ENCODE measurements at places on chromosomes 2 and 18. TPM values are rescaled to one million over a fixed set of nuclear protein-coding genes. Genes with fewer than 3 reads are reported as not detected.

Gene TTR
- not detected for total RNA-seq

Gene SGPP2
- not detected for total RNA-seq

Gene SPATA3
- total RNA-seq = not detected

Gene DCC
- not detected for total RNA-seq

Gene C2orf80
- not detected for total RNA-seq

Gene ERICH2
- 0.30 TPM for total RNA-seq

Gene LINC00305
- total RNA-seq = not detected

Gene PROC
- not detected for total RNA-seq

Gene SCN9A
- 57.8 TPM for total RNA-seq

Gene UGT1A8
- not detected for total RNA-seq

Gene SGO2
- total RNA-seq = 2.1 TPM

Gene PCARE
- total RNA-seq = not detected

Gene PROM2
- total RNA-seq = 0.30 TPM

Gene SPATS2L
- 53.7 TPM for total RNA-seq

Gene LRP1B
- total RNA-seq = 1.2 TPM

Gene ANTXR1
- 73.1 TPM for total RNA-seq

Gene RNF152
- 11.9 TPM for total RNA-seq

Gene SERPINB11
- not detected for total RNA-seq

Gene MOGAT1
- total RNA-seq = not detected

Gene ADCYAP1
- total RNA-seq = not detected

Gene SNORC
- total RNA-seq = 1.2 TPM

Gene GPR17
- total RNA-seq = not detected

Gene ATP9B
- total RNA-seq = 21.9 TPM

Gene TMEM37
- not detected for total RNA-seq

Gene RAD51AP2
- total RNA-seq = not detected

Gene DLX1
- 0.55 TPM for total RNA-seq

Gene TUBA3E
- total RNA-seq = 0.09 TPM

Gene CHRNG
- total RNA-seq = not detected

Gene KIF5C
- 0.37 TPM for total RNA-seq

Gene MAPK4
- not detected for total RNA-seq

Gene METTL4
- total RNA-seq = 9.3 TPM
